ENCODE measurements at places on chromosomes 5 and 9.
A peak's percentile ranks its signal among the peaks of the same experiment; 100 is the strongest.

DNA sequence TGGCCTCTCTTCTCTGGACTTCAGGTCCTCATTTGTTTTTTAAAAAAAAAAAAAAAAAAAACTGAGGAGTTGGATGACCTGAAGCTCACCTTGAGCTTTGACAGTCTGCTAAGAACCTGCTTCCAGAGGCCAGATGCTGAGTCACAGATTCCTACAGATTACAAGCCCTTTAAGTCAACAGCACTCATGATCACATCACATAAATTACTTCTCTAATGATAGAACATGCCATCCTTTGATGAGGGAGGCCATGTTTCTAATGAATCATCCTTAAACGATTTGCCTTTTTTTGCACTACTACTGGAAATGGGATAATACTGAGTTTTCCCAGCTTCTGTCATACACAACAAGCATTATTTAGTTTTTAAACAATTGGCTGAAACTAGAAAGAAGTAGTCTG is 34.2 kb upstream of the MYOT start:
- DNase-seq, result no peak

DNA sequence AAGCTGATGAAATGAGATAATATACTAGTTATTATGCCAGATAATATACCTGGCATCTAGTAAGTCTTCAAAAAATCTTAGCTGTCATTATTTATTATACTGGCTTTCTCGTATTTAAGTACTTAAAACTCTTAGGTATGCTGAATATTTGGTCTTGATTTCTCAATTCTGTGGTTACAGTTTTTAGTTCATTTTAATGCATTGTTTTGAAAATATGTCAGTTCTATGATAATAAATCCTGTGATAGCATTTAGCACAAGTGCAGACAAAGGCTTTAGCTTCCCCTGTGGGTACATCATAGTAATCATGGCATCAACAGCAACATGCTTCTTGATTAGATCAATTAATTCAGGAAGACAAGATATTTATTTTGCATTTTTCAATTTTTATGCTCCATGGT is 133.0 kb downstream of the SMC2 start:
- DNase-seq, result no peak

DNA sequence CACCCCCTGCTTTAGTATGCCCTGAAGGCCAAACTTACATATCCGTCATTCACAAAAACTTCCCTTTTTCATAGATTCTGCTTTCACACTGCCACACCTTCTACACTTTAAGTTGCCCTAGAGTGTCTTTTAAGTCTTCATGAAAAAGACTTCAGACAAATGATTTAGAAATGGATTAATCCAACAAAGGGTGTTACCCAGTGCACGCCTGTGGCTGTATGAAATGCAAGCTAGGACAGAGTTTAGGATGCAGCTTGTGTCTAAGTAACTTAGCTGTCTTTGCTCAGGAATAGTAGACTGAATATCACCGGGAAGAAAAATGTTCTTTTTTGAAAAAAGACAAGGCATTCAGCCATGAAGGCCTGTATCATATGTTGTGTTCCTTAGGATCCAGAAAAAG is 210.0 kb downstream of the MPDZ start:
- DNase-seq, result no peak

DNA sequence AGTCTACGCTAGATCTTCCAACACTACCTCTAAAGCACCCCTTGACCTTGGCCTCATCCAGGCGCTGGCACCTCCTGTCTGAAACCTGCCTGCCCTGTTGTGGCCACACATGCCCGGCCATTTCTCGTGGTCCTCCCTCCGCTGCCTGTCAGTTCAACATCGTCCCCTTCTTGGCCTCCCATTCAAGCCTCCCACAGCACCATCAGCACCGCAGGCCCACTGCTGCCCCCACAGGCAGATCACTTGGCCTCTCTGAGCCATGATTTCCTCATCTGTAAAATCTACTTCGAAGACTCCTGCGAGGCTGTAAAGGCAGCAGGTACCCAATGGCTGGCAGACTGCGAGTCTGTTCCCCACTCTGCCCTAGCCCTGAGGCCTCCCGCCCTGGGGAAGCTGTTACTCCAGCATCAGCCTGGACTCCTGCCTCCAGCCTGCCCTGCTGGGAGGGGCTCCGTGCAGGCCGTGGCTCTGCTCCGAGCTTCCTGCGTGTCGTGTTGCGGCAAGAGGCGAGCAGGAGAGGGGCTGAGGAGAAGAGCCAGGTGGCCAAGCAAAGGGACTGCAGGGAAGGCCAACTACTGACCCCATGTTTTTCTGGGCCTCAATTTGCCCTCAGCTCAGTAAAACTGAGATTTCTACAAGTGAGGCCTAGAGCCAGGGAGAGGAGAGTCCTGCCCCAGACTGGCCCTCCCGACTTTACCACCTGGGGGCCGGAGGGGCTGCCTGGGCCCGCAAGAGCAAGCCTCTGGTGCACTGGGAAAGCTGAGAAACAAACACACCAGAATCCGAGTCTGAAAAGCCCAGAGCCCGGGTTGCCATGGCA is 70.5 kb upstream of the LRRTM2 start:
- DNase-seq, result no peak

GRCh38 chr5:83265318-83265717 is 188.0 kb downstream of the XRCC4 start:
- DNase-seq, result no peak

DNA sequence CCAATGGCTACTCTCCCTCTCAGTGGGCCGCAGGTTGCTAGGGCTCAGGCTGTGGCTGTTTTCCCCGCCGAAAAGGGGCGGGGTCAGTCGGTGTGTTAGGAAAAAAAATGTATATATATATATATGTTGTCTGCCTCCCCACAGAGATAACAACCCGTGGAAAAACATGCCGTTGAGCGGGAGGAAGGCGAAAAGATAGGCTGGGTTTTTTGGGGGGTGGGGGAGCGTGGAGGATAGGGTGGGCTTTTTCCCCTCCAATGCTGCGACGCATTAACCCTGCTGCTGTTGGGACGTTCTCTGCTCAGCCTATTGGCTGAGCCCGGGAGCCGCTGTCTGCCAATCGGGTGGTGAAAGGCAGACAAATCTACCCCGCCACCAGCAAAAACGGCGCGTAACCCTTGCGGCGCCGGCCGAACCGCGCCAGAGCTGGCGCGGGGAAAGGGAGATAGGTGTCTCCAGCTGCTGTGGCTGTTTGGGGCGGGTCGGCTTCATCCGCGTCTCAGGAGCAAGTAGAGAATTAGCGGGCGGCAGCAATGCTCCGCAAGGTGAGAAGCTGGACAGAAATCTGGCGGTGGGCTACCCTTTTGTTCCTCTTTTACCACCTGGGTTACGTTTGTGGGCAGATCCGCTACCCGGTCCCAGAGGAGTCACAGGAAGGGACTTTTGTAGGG is at the start of gene PCDHGC4:
PCDHGC4 (plus strand) TSS at position 390 of the 671 bp plus-strand sequence; CDS start at position 534, 144 bp downstream.
- DNase-seq, result no peak

DNA sequence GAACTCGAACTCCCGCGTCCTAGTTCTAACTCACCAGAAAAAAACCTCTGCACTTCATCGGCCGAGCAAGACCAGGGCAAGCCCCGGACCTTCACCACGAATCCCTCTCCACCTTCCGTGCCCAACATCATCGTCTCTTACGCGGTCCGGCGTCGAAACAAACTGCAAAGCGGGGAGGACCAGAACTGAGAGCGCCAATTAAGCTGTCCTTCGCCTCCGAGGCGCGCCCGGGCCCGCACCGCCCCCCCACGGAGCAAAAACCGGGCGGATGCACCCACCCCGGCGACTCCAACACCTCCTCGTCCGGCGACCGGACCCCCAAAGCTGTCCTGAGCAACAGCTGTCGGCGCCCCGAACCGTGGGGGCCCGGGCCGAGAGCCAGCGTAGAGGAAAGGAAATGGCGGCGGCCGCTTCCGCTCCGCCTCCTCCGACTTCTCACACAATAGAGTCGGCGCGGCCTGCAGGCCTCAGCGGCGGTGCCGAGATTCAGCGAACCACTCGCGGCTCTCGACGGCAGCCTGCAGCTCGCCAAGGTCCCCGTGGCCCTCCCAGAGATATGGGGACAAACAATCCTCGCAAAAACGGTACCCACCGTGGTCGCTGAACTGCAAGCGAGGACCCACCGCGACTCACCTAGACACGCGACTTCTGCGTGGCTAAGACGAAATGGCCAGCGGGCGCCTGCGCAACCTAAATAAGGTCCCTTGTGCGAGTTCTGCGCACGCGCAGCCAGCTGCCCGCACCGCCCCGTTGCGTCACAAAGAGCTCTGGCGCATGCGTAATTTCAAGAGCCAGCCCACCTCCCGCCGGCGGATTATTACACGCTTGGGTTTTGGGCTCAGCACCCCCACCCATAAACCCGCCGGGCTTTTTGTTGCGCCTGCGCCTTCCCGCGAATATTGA is at the start of gene HNRNPH1:
HNRNPH1 (minus strand) TSS at position 669 of the 903 bp plus-strand sequence; CDS start at position 131, 538 bp downstream.
- peak; percentile 95 for DNase-seq

DNA sequence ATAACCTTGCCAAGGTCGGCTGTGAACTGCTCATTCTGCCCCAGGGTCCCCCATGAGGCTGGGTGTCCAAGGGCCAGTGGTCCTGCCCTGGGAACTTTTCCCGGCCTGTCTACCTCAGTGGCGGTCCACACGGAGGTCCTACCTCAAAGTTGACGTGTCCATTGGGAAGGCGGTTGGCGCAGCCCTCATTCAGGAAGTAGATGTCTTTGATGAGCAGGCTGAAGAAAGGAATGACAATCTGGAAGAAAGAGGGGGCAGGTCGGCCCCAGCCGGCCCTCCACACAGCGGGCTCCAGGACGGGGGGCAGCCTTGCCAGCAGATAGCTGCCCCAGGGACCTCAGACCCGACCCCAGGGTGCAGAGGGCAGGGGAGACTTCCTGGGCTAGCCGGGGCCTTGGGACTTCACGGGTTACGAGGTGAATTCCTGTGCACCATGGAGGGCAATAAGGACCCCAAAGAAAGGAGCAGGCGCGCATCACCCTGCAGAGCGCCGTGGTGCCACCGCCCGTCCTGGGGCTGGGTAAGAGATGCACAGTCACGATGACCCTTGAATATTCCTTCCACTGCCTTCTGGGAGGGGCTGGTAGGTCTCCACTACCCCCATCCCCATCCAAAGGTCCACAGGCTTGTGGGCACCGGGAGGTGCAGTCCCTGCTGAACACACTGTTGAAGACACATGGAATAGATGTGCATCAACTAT is 42.9 kb upstream of the RNF130 start:
- DNase-seq, result no peak

DNA sequence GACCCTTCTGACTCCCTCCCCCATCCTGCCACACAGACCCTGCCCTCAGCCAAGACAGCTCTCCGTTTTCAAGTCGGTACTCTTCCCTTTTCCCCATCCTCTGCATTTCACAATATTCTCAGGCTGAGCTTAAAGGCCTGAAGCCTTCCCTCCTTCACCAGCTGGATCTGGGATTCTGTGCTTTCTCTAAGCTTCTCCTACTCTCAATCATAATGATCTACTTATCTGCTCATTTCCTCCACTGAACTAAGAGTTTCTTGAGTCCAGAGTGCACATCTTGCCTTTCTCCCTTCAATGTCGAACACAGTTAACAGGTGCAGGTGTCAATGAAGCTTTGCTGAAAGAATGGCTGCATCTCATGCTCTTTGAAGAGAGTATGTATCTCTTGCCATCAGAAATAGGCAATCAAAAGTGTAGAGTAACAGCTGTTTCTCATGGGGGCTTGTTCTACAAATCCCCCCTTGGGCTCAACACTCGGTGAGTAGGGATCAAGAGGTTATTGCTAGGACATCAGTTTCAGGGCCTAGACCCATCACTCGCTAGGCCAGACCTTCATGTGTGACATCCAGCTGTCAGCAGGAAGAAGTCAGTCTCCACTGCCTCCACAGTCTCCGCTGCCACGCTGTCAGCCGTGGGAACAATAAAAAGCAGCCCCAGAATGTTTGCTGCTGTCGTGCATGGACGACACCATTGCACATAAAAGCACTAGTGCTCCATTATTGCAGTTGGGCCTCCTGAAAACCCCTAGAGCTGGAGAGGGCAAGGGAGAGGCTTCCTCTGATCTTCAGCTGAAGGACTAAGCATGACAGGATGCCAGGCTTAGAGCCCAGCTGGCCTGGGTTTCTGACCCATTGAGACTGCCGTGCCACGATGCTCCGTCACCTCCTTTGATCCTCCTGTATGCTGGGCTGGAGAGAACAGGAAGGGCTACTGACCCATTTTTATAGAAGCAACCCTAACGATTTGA is 23.7 kb downstream of the TRAF1 start:
- DNase-seq, result no peak

DNA sequence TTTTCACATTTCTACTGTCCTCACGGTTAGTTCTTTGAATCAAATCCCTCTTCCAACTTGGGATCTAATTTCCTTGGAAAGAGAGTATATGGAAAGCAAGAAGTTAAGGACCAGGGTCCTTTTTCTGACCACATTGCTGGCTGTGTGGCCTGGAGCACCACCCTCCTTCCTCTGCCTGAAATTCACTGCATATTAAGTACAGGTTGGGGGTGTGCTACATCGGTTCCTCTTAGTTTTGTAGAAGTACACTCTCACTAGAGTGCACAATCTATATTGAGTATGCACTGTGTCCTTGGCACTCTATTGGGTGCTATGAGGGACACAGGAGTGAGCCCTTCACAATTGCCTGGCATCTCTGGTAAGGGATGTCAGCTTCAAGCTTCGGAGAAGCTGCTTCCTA is 53.8 kb upstream of the KLF9 start:
- no peak for DNase-seq

DNA sequence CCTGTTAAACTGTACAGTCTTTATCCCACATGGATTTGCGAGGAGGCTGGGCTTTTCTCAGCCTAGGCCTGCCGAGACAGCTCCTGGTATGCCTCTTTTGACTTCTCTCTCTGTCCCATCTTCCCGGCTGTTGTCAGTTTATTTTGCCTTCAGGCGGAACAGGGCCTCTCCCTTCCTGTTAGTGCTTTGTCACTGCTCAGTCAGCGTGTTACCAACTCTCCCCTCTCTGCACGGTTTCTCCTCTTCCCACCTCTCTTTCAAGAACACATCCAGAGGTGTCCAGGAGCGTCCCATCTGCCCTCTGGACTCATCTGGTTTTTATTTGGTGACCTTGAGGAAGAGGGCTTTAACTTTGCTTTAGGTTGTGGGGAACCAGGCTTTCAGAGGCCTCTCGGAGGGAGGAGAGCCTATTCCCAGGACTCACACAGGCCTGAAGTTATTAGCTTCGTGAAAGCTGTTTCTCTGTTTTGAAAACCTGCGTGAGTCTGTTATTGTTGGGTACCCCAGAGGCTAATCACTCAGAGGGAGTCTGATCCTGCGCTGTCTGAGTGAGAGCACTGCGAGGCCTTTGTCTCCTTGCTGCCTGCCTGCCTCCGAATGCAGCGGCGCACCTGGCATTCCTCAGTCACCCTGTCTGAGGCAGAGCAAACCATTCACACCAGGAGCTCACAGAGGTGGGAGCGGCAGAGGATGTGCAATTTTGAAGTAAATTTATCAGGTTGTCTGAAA is 234.4 kb upstream of the MPDZ start:
- DNase-seq, result no peak

- DNase-seq, result no peak
These were observed 2112.9 kb upstream of the WWC1 start for GRCh38 chr5:166178411-166179080.

- DNase-seq, result no peak
These were observed 19.7 kb upstream of the VLDLR start for GRCh38 chr9:2601785-2602378.

GRCh38 chr9:98842510-98842909 is 35.0 kb downstream of the GALNT12 start:
- no peak for DNase-seq

- DNase-seq, result no peak
These were observed 347 bp upstream of the OLFML2A start for GRCh38 chr9:124776618-124776953.

Measured in stimulated activated CD4-positive, alpha-beta T cell treated with anti-CD3 and anti-CD28 coated beads, TNF-alpha, amount 100 ng/mL, for 48 hours (primary cell).